ENCODE measurements at places on chromosomes 6 and 20.
A peak's percentile ranks its signal among the peaks of the same experiment; 100 is the strongest.

DNA sequence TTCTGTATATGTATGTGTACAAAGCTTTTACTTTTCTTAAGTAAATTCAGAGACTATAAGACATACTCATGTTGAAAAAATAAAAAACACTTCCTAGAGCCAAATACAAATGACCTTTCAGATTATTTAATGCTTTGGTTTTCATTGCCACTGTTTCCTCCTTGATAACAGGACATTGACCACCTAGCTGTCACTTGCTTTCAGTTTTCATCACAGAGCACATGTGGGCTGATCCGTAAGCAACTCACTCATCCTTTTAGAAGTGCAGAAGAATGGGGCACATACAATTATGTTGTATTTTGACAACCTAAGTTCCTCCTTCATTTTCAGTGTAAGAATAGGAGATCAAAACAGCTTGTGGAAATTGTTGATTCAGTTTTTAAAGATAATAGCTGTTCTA is 6.2 kb downstream of the ZBTB2 start:
- no peak for DNase-seq

GRCh38 chr6:169208011-169208410 is 45.6 kb downstream of the THBS2 start:
- DNase-seq, result peak; percentile 39

DNA sequence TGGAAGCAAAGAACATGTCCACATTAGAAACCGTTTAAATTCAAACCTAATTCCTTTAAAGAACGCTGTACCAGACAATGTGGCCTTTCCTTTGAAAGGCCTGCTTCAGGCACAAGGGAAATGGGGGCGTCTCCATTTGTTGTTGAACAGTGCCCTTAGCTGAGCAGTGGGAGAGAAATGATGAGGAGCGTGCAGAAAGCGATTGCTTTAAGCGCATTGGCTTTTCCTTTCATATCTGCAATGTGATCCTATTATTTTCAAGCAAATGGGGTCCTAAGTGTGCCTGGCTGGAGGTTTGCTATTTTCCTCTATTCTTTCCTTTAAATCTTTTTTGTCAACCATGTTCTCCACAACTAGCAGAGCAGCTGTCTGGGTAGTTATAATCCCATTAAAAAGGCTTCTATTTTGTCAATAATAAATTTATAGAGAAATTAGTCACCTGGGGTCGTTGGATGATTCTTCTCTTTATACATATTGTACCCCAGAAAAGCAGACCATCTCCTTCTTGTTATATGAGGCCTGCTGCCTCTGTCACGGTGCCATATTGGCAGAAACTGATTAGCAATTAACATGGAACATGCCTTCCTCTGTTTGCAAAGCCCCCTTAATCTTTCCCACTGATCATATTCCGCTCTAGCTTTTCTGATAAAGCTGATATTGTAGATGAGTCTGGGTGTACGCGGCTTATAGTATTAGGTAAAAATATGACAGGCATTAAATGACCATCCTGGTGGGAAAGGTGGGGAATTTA is 151.1 kb upstream of the JAG1 start:
- no peak for DNase-seq

GRCh38 chr20:63739130-63740069 is at the start of gene SLC2A4RG:
Gene SLC2A4RG, plus strand, starts transcription at chr20:63739776. Its CDS starts 137 bp downstream, at chr20:63739913.
- DNase-seq, result peak; percentile 78

DNA sequence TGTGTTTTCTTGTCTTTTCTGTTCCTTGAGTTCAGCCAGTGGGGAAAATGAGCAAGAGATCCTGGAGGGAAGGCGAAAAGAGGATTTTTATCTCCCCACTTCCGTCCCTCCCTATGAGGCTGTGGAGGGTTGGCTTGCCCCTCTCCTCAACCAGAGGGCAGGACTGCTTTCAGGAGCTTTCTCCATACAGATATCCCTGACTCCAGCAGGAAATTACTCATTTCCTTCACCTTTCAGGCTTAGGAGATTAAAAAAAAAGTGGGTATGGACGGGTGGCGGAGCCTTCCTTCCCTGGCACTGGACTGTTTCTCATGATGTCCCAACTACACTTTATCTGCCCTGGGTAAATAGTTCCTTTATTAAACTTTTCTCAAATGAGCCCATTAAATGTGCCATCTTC is 241.2 kb downstream of the FRK start:
- no peak for DNase-seq

DNA sequence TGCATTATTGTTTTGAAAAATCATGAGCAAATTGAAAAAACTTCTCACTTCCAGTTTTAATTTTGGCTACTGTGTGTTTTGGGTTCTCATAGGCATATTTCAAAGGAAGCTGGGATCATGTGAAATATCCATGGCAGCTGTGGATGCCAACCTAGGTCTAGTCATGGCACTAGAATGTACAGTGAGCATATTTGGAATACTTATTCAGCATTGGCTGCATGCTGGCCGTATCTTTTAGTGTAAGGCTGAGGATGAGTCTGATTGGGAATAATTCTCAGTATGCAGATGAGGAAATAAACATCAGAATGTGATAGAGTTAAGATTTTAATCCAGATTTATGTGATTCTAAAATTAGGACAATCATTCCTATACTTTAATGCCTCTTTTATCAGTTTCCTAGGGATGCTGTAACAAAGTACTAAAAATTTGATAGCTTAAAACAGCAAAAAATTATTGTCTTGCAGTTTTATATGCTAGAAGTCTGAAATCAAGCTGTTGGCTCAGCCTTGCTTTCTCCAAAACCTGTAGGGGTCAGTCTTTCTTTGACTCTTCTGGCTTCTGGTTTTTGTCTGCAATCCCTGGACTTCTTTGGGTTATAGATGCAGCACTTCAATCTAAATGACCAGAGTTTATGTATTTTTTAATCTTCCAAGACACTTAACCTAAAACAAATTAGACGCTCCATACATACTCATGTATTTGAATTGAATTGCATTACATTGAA is 37.7 kb upstream of the DEFB112 start:
- peak; percentile 83 for DNase-seq

DNA sequence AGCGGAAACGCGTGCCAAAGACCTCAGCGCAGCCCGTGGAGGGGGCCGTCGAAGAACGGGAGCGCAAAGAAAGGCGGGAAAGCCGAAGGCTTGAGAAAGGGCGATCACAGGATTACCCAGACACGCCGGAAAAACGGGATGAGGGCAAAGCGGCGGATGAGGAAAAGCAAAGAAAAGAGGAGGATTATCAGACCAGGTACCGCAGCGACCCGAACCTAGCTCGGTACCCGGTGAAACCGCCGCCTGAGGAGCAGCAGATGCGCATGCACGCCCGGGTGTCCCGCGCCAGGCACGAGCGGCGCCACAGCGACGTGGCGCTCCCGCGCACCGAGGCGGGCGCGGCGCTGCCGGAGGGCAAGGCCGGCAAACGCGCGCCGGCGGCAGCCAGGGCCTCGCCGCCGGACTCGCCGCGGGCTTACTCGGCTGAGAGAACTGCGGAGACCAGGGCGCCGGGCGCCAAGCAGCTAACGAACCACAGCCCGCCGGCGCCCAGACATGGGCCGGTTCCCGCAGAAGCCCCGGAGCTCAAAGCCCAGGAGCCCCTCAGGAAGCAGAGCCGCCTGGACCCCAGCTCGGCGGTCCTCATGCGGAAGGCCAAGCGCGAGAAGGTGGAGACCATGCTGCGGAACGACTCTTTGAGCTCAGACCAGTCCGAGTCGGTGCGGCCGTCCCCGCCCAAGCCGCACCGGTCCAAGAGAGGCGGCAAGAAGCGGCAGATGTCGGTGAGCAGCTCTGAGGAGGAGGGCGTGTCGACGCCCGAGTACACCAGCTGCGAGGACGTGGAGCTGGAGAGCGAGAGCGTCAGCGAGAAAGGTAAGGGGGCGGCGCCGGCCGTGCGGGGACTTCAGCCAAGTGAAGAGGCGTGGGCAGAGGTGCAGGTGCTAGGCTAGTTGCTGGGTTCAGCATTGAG is 296.2 kb downstream of the RIMS1 start:
- peak; percentile 30 for DNase-seq

DNA sequence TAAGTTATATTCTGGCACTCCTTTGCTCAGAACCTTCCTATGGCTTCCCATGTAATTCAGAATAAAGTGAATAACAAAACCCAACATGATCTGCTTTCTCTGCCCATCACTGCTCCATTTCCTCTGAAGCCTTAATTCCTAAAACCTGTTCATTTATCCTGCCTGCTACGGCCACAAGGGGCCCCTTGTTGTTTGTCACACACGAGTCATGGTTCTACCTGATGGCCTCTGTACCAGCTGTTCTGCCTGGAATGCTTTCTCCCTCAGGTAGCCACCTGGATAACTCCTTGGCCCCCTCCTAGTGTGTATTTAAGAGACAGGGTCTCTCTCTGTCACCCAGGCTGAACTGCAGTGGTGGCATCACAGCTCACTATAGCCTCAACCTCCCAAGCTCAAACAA is 26.8 kb downstream of the ERGIC3 start:
- DNase-seq, result no peak

- no peak for DNase-seq
These were observed 18.0 kb downstream of the SRSF3 start for GRCh38 chr6:36612101-36612625.

DNA sequence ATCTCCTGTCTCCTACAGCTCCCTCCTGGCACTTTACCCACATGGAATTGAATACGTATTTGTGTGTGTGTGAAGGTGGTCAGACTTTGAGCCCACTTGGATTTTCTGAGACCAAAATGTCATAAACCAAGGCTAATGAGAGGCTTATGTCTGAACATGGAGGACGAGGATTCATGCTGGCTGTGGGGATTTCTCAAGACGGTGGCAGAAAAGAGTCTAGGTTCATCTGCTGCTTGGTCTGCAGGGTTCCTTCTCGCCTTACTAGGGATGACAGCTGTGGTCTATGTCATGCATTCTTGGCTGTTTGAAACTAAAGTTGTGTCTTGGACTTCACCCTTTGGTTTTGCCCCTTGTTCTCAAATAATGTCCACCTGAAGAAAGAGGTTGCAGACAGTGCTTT is 58.6 kb downstream of the FAM120B start:
- no peak for DNase-seq

DNA sequence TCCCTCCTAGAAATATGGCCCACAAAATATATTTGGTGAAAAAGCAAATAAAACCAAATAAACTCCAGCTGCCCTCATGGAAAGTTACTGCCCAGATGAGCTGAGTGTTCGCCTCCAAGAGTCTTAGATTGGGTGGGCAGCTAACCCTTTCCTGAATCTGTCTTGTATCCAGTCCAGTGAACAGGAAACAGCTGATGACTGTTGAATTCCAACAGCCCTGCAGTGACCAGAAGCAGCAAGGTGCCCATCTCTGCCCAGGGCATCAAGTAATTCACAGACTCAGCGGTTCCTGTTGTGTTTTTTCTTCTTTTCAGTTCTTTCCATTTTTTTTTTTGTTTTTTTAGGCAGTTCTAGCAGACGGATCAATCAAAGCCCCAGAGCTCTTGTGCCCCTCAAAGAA is 199.2 kb downstream of the UBE3D start:
- no peak for DNase-seq

- DNase-seq, result peak; percentile 53
These were observed 51.5 kb upstream of the E2F3 start for GRCh38 chr6:20350215-20350614.

DNA sequence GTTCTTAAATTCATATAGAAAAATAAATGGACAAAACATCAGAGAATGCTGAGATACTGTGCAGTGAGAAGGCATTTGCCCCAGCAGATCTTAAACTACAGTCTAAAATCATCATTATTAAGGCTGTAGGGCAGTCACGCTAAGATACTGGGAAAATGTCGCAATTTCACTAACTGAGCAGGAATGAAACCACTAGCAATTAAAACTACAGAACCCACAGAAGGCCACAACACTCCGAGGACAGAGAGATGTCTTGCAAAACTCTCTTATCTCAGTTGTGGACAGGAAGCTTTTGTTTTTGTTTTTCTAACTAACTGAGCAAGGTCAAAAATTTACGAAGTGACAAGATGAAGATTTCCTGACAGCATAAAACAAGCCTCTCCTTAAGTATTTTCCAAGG is 18.2 kb downstream of the GNAS-AS1 start:
- DNase-seq, result no peak

DNA sequence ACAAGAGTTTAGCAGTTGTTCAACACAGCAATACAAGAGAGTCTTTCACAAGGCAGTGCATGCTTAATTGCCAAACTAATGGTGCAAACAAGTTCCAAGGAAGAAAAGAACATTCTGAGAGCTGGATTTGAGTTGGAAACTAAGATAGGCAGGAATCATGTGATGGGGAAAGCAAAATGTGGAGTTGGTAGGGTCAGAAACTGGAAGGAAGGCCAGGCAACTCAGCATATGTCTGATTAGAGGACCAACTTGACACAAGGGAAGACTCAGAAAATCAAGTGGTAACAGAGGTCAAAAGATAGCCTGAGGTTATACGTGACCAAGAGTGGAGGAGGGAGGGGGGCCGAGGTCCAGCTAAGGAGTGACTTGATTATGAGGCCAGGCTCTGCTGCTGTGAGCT is 117.3 kb downstream of the SMLR1 start:
- DNase-seq, result no peak

DNA sequence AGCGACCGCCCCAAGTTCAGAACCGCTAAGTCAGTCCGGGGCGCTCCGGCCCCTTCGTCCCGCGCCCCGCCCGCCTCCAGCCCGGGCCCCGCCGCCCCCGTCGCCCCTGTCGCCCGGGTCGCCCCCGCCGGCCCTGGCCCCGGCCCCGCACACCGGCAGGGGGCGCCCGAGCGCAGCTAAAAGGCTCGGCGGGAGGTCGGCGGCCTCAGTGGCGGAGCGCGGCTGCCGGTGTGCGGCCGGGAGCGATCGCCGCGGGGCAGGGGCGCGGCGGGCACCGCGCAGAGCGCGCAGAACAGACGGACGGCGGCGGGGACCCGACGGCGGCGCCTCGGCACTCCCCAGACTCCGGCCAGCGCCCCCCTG is at the start of gene FNDC1:
TSS of gene FNDC1 (plus strand) at position 208 of the 363 bp plus-strand sequence. CDS start 197 bp downstream, outside the sequence.
- DNase-seq, result peak; percentile 43

DNA sequence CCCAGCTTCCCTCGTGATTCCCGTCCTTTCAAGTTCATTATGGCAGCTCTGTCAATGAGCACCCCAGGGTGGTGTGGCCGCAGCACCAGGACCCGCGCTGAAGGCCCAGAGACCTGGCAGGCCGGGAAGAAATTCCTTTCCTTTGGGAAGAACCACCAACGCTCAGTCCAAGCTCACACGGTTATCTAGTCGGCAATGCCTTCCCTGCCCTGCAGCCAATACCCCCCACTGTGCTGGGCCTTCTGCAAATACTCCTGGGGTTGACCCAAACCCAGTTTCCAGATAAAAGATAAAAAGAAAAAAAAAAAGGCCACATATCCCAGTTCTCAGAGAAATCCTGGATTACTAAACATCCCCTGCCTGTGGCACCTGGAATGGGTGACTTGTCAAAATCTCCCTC is 28.7 kb downstream of the PXDC1 start:
- DNase-seq, result no peak

Measured in fibroblast of skin of right biceps (primary cell).